ENCODE measurements at places on chromosomes 5 and 9.

DNA sequence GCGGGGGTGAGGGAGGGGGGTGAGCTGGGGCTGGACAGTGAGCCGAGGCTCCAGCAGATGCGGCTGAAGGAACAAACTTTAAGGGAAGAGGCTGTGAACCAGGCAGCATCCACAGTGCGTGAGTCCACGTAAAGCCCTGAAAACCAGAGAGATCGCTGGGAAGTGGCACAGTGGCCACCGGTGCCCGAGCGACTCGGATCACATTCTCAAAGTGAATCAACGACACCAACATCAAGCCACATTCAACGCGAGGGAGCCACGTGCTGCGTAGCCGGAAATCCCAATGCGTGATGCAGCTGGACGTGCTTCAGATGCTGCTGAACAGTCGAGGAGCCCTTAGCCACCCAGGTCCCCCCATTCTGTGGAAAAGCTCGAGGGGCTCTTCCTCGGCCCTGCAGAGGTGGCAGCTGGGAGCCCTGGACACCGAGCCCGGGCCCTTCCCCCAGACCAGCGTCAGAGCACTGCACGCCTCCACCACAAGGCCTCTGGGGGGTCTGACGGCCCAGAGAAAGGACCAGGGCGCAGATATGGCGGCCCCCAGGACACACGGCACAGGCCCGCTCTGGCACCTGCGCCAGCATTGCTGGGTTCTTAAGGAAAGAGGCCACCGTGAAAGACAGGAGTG lies 53.7 kb upstream of the EXOC3 start:
- no peak for DNase-seq

GRCh38 chr9:82535432-82535998 lies 527.4 kb downstream of the RASEF start:
- DNase-seq = peak; percentile 51

DNA sequence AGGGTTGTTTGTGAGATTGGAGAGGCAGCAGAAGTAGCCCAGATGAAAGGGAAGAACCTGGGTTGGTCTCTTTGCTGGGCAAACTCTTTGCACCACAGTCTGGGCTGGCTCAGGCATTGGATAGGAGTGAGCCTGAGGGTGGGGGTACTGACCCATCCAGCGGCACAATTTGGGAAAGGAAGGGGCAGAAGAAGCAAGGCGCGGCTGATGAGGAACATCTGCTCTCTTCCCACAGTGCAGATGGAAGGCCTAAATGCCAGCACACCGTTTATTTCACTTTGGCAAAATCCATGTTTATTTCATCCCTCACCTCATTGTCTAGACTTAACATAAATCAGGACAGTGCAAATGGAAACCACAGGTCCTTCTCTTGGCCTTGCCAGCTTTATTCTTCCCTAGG lies 32.3 kb downstream of the PALM2AKAP2 start:
- no peak for DNase-seq

GRCh38 chr9:107333363-107333762 lies 50.3 kb downstream of the RAD23B start:
- no peak for DNase-seq

DNA sequence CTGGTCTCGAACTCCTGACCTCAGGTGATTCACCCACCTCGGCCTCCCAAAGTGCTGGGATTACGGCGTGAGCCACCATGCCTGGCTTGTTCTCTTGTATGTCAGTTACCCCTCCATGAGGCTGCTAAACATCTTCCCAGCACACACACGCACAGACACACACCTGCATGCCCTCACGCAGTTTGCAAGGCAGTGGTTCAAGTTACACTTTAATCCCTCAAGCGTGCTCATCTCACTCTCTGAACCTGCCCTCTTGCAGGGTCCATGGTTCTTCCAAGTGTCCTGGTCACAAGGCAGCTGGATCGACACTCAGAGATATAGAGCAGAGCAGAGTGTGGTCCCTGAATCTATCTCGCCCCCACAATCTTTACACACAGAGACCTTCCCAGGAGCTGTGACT lies 34.1 kb upstream of the RUFY1 start:
- no peak for DNase-seq

GRCh38 chr5:149403923-149404745 lies 25.0 kb upstream of the IL17B start:
- no peak for DNase-seq

- no peak for DNase-seq
These were observed 104.0 kb downstream of the EBF1 start for GRCh38 chr5:158995694-158996173.

GRCh38 chr5:116363780-116364179 lies 210.8 kb downstream of the SEMA6A start:
- DNase-seq = no peak

- DNase-seq = no peak
These were observed 11.0 kb downstream of the RNF145 start for GRCh38 chr5:159198063-159199036.

GRCh38 chr9:126521551-126521950 lies 92.2 kb upstream of the LMX1B start:
- no peak for DNase-seq

DNA sequence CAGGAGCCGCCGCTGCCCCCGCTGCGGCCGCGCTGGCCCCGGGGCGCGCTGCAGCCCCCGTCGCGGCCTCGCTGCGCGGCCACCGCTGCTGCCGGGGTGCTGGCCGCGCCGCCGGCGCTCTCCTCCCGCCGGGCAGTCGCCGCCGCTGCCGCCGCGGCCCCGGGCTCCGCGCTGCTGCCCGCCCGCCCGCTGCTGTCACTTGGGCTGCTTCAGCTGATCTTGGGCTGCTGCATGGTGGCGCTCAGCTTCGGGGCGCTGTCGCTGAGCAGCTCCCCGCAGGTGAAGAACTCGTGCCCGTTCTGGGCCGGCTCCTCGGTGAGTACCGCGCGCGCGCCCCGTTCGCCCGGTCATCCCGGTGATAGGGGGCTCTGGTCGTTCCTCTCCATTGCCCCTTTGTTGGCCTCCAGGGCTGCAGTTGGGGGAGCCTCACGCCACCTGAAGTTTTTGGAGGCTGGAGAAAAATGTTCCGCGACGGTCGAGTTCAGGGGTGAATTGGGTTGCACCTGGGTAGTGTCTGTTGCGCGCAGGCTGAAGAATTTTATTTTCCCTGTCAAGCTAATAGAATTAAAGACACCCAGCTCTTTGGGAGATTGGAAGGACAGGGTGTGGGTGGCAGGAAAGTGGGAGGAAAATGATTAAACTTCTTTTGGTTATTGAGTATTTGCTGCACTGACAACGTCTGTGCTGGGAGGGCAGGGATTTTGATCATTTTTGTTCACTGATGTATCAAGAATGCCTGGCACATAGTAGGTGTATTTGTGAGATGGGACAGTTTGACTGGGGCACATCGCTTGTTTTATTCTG lies 596 bp downstream of the ENTREP1 start:
- DNase-seq = no peak

DNA sequence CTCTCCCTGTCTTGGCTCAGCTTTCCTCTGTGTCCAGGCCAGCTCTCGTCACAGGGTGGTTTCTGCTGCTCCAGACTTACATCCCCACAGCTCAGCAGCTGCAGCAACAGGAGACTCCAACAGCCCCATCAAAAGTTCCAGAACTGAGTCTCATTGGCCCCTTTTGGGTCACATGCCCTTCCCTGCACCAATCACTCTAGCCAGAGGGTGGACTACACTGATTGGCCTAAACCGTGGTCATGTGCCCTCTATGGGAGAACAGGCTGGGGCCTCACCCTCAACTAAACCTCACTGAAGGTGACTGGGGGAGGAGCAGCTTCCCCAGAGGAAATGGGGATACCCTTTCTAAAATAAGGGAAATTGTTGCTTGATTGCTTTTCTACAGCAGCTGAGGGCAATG lies 44.4 kb upstream of the CPLX2 start:
- no peak for DNase-seq

- peak; percentile 75 for DNase-seq
These were observed 1.4 kb downstream of the ATOSB start for GRCh38 chr9:35114113-35114839.

DNA sequence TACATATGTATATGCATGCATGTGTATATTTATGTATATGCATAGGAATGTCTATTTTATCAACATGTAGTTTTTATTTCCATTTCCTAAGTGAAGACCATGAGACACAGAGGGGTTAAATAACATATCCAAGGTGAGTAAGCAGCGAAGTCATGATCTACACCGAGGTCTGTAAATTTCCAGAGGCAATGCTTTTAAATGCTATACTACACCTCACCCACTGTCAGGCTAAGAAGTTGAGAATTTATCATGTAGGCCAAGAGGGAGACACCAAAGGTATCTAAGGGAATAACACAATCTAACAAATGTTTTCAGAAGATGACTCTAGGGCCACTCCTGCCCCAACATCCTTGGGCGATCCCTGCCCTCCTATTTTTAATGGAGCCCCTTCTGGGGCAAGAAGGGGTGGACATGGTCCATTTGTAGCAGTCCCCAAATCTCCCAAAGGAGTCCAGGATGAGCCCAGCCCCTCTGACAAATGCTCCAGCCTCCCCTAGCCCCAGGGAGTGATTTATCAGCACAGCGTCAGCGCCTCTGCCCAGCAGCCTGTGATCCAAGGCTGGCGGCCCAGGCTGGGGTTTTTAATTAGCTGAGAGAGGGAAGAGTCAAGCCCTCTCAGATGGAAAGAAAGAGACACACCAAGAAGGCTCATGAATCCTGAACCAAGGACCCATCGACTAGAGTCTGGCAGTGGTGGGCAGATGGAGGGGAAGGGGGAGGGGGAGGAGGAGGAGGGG lies 339.9 kb downstream of the ASTN2 start:
- no peak for DNase-seq

- no peak for DNase-seq
These were observed 8.3 kb downstream of the SHB start for GRCh38 chr9:38060681-38061080.

DNA sequence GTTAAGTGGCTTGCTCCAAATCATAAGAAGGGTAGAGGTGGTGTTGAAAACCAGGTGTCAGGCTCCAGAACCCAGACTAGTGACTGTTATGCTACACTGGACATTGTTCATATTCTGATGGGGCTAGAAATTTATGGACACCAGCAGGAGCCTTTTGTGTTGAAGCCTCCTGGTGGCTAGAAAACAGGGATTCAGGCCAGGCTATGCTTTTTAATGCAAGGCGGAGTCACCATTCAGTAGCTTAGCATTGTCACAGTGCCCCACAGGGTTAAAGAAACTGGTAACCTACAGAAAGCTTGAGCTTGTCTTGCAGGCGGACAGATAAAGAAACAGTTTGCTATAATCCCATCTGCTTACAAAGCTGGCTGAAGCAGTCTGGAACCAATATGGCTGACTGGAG lies 23.0 kb upstream of the GOLM1 start:
- DNase-seq = no peak

- no peak for DNase-seq
These were observed 144.4 kb upstream of the TAS2R1 start for GRCh38 chr5:9774472-9775079.

GRCh38 chr9:132164604-132165362 lies 2.9 kb downstream of the NTNG2 start:
- no peak for DNase-seq

DNA sequence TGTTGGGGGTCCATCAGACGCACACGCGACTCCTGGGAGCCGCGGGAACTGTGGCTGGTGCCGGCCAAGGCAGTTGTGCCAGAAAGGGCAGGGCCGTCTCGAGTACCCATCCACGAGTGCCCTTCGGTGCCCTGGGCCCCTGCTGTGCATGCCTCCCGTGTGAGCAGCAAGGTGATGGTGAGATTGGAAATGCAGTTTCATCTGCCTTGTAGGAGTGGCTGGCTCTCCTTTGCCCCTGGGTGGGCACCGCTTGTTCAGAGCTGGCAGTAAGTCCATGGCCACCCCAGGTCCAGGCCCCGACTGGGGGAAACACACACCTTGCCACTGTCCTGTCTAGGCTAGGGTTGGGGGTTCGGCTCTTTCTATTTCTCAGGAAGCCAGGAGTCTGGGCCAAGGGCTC lies 5.7 kb downstream of the NKD2 start:
- DNase-seq = no peak

DNA sequence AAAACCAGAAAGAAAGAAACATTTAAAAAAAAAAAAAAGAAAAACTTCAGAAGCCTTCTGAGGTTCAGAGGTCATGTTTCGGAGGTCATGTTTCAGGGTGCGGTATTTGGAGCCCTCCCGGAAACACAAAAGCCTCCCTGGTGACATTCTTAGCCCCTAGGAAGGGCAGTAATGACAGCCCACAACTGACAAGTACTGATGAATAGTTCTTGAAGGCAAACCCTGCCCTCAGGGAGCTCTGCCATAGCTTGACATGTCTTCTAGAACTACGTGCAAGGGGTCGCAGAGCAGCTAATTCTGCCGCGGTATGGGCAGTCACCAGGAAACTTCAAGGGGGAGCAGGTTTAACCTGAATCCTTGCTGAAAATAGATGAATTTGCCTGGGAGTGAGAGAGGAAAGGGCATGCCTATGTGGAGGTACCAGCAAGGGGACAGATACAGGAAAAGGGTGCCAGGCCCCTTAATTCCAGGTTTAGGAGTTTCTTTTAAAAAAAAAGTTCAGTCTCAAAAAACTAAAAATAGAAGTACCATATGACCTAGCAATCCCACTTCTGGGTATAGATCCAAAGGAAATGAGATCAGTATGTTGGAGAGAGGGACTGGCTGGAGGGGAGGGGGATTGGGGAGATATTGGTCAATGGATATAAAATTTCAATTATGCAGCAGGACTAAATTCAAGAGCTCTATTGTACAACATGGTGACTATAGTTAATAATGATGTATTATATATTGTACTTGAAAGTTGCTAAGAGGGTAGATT lies 98.4 kb downstream of the C9orf152 start:
- no peak for DNase-seq

- peak; percentile 16 for DNase-seq
These were observed 6.9 kb downstream of the FGD3 start for GRCh38 chr9:92954049-92954861.

- no peak for DNase-seq
These were observed 489.3 kb downstream of the ANXA1 start for GRCh38 chr9:73640971-73641370.

- DNase-seq = no peak
These were observed 121.6 kb upstream of the ADAMTS16 start for GRCh38 chr5:5018578-5018970.

GRCh38 chr5:180140079-180140554 lies 68.6 kb upstream of the RNF130 start:
- DNase-seq = no peak

GRCh38 chr5:22258139-22258538 lies 595.0 kb downstream of the CDH12 start:
- DNase-seq = no peak
